Stimulated activated CD8-positive, alpha-beta memory T cell treated with anti-CD3 and anti-CD28 coated beads, Interleukin-4, amount 100 ng/mL, for 1 hour (primary cell): ENCODE measurements at places on chromosomes 1 and 21.

- no peak for DNase-seq
These were observed 39.8 kb upstream of the LRP8 start for GRCh38 chr1:53367503-53368313.

GRCh38 chr1:64523413-64524337 is 53.7 kb downstream of the CACHD1 start:
- no peak for DNase-seq

GRCh38 chr1:100390531-100390930 is 38.2 kb downstream of the CDC14A start:
- no peak for DNase-seq

- no peak for DNase-seq
These were observed 15.9 kb upstream of the CEP350 start for GRCh38 chr1:179938752-179939151.

GRCh38 chr1:11283151-11283550 is 10.2 kb downstream of the UBIAD1 start:
- no peak for DNase-seq

DNA sequence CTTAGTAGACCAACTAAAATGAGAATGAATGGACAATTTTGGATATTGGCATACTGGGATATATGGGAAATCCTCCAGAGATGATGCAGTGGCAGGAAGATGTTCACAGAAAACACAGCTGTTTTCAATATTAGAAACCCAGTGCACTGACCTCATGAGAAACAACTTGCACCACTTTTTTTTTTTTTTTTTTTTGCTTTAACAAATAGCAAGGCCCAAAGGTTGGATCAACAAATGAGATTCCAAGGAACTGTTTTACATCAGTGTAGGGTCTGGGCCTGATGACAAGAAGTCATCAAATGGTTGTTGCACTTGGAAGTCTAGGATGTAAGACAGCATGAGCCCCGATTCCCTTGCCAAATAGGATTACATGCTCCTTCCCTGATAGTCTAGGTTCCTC is 110.7 kb downstream of the SLC25A24 start:
- no peak for DNase-seq
